ENCODE measurements at places on chromosomes 4 and X.

- no peak for DNase-seq
Observed at GRCh38 chrX:73577361-73577760, 14.4 kb downstream of the CHIC1 start.

DNA sequence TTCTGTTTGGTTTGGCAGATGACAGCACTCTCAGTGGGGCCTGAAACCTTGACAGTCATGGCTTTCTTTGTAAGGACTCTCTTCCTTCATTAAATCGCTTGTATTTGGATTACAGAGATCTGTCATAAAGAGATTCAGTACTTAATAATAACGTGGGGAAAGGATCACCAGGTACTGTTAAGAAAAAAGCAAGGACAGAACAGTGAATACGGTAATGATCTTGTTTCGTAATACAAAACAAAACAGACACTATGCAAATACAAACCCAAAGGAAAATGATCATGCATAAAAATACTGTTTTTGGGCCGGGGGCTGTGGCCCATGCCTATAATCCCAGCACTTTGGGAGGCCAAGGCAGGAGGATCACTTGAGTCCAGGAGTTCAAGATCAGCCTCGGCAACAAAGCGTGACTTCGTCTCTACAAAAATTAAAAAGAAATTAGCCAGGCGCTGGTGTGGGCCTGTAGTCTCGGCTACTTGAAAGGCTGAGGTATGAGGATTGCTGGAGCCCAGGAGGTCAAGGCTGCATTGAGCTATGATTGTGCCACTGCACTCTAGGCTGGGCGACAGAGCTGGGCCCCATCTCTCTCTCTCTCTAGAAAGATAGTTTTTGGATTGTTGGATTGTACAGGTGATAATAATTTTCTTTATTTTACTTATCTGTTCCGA lies 64.6 kb downstream of the TRAPPC11 start:
- DNase-seq, result no peak

- no peak for DNase-seq
Observed at GRCh38 chr4:85210353-85210752, 243.9 kb upstream of the WDFY3 start.

DNA sequence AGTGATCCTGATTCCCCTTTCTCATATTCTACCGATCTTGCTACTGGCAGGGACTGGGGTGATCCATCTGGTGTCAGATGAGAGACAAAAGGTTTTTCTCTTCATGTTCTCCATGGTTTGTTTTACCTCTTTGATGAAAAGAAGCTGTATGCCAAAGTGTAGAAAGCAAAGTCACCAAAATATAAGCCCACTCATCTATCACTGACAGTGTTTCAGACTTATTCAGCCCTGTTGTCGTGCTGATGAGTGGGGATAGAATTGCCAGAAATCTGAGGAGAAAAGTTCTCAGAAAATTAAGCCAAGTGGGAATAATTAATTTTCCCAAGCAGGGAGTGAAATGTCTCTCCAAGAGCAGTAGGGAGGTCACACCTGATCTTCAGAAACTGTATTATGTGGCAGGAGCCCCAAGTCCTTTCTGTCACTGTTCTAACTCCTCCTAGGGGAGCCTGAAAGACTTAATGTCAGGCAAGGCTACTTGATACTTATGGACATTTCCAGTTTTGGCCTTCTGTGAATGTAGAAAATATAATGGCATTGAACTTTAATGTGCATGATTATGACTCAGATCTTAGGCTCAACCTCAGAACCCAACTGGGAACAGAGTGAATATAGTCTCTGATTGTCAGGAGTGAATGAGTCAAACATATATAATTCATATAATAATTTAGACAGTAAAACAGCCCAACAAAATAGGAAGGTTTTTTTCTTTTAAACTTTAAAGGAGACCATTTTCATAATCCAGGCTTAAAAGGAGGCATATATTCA lies 298.1 kb downstream of the ANKRD50 start:
- no peak for DNase-seq

DNA sequence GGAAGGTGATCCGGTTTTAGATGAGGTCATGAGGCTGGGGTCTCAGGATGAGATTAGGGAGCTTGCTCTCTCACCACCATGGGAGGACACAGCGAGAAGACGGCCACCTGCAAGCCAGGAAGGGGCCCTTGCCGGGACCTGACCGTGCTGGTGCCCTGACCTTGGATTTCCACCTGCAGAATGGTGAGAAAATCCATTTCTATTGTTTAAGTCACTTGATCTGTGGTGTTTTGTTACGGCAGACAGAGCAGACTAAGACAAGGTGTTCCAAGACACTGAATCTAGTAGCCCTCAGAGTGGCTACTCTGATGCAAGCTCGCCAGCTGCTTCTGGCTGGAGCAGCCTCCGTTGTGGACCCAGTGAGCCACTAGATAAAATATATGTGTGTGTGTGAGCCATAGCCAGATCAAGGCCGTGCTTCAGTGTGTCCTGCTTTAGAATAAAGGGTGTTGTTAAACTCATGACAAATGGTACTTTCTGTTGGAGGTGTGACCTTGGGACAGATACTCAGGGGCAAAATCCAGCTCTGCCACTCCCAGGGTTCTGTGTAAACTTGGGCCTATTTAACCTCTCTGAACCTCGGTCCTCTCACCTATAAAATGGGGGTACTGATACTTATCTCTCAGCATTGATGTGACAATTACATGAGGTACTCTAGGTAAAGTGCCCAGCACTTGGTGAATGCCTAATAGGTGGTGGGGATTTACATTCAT lies 67.9 kb upstream of the STX18 start:
- no peak for DNase-seq

DNA sequence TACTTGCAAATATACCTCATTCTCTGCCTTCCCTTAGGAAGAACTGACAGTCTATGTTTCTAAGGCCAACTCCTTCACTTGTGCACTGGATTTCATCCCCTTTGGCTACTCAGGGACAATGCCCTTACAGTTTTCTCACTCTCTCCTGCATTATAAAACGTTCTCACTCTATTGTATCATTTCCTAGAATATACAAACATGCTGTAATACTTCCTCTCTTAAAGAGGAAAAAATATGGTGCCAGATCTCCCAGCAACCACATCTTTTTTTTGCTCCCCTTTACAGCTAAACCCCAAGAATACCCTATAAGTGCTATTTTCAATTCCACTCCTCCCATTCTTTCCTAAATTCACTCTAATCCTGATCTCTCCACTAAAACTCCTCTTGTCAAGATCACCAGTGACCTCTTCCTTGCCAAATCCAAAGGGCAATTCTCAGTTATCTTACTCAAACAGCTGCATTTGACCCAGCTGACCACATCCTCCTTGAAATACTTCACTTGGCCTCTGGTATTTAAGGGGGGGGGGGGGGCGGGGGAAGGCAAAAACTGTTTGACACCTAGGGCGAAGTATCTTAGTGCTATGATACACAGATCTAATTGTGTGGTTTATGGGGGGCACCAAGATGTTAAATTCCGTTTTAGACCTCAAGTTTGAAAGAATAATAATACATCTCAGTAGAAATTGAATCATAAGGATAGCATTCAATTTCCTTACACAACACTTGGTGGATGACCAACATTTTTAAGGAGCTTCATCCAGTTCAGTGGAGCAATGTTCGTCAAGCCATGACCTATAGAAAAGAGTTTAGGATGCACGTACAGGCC lies 1.6 kb downstream of the RCHY1 start:
- DNase-seq, result peak; percentile 61

- DNase-seq, result no peak
Observed at GRCh38 chrX:30941898-30942297, 52.8 kb upstream of the TAB3 start.

- DNase-seq, result no peak
Observed at GRCh38 chrX:94908648-94909047, 1234.6 kb downstream of the FAM133A start.
